ENCODE measurements at places on chromosomes 1 and 21.

GRCh38 chr1:10889650-10890353 lies 93.4 kb upstream of the CASZ1 start:
- no peak for DNase-seq

DNA sequence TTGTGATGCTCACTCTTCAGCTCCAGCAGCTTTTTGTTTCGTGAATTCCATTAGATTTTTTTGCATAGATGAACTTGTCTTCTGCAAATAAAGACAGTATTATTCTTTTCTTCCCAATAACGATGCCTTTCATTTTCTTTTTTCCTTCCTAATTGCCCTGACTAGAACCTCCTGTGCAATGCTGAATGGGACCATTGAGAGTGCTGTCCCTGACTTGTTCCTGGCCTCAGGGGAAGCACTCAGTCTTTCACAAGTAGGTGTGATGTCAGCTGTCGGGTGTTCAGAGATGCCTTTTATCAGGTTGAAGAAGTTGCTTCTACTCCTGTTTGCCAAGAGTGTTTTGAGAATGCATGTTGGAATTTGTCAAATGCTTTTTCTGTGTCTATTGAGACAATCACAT lies 64.3 kb upstream of the ADARB1 start:
- no peak for DNase-seq

- DNase-seq: no peak
Observed at GRCh38 chr1:186535388-186536133, 74.6 kb upstream of the PDC start.

GRCh38 chr1:170856455-170856854 lies 78.9 kb upstream of the MROH9 start:
- DNase-seq: no peak

DNA sequence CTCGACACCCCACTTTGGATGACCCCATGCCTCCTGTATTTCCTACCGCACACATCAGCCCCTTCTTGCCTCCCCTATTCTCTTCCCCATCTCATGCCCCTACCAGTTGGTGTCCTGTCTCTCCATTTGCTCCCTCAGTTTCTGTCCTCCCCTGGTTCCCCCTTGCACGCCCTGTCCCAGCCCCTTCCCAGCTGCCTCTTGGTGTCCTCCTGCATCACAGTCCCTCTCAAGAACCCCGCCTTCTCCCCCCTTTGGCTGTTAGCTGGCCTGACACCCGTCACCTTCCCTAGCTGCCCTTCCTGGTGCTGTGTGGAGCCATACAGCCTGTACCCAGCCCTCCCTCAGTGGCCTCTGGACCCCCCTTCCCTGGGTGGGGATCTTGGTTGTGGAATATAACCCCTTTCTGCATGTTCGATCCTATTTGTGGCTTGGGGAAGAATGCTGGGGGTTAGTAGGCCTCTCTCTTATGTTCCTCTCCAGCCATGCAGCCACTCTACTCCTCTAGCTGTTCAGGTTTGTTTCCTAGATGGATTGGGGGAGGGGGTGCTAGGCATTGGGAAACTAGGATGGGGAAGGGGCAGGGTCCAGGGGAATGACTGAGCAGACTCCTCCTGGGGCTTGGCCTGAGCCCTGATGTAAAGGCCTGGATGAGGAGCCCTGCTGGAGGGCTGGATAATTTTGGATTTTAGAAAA lies 41.4 kb upstream of the NFASC start:
- DNase-seq: no peak

DNA sequence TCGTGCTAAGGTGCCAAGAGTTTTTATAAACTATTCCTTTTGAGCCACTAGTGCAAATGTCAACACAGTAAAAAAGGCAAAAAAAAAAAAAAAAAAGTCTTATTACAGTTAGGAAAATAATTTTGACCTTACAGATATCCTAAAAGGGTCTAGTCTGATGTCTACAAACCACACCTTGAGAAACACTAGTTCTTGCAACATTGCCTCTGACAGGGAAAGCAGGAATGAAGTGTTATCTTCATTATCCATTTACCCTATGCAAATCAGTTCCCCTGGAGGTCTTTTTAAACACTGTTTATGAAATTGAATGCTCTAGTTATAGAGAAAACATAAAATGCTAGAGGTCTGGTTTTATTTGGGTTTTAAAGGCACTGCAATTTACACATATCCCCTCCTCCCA lies 115.2 kb upstream of the DMRTA2 start:
- DNase-seq: no peak

GRCh38 chr1:47998396-47998990 lies 1.3 kb upstream of the TRABD2B start:
- DNase-seq: no peak
